Activated naive CD8-positive, alpha-beta T cell treated with anti-CD3 and anti-CD28 coated beads, Interleukin-2, amount 10 ng/mL, durations not matched to agents 7 days and 5 days (primary cell): ENCODE measurements at places on chromosomes 13 and 19.

DNA sequence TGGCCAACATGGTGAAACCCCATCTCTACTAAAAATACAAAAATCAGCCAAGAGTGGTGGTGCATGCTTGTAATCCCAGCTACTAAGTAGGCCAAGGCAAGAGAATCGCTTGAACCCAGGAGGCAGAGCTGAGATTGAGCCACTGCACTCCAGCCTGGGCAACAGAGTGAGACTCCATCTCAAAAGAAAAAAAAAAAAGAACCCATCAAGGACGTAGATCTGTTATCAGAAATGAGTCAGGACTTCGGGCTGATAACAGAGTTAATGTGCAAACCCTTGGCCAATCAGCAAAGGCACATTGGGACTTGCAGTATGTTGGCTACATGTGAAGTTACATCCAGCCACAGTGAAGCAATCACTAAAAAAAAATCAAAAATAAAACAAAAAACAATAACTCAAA, 4.8 kb upstream of the LGALS7B start:
- no peak for DNase-seq

GRCh38 chr13:24068472-24068871, 92.0 kb upstream of the SPATA13 start:
- DNase-seq: no peak

DNA sequence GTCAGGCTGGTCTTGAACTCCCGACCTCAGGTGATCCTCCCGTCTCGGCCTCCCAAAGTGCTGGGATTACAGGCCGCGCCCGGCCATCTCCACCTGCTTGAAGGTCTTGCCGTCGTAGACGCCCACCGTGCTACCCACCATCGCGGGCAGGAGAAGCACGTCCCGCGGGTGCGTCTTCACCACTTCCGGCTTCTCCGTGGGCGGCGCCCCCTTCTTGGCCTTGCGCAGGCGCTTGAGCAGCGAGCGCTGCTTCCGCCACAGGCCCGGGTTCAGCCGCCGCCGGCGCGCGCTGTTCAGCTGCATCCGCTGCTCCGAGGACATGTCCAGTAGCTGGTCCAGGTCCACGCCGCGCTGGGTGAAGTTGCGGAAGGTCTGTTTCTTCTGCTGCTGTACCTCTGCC, 21.6 kb downstream of the EFNA2 start:
- DNase-seq: no peak

GRCh38 chr19:56905631-56906150, 65.2 kb upstream of the PEG3 start:
- DNase-seq: no peak

DNA sequence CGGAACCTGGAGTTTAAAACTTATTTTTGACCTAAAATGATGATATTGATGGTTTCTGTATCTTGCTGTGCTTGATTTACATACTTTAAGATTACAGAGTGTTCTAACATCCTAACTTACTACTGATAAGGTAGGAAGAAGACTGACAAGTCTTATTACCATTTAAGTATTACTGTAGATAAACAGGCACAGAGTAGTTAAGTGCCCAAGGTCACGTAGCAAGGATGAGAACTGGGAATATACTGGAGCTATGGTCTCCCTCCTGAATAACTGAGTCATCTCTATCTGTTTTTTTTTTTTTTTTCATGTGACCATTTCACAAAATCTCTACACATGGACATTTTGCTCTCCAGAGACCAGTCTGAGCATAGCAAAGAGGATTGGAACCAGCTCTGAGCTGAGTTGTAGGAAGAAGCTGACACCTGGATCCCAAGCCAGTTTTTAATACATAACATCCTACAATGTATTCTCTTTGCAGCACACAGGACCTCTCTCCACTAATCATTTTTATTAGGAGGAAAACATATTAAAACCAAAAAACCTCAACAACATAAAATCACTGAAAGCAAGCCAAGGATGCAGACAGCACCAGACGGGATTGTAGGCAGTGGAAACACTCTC, 173.5 kb downstream of the DNAJC15 start:
- no peak for DNase-seq

GRCh38 chr19:3108775-3109174, 14.6 kb downstream of the GNA11 start:
- DNase-seq: peak; percentile 70

DNA sequence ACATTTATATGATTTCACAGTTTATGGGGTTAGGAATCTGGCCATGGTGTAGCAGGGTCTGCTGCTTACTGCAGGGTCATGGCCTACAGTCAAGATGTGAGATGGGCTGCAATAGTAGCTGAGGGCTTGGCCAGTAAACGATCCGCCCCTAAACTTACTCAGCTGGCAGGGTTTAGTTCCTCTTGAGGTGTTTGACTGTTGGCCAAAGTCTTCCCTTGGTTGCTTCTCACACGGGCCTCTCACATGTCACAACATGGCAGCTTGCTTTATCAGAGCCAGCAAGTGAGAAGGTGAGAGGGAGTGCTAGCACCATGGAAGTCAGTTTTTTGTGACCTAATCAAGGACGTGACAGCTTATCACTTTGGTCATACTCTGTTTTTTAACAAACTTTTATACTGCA, 77.1 kb downstream of the DNAJC3 start:
- DNase-seq: no peak

GRCh38 chr19:7603919-7604318, 8.3 kb downstream of the CAMSAP3 start:
- DNase-seq: no peak

GRCh38 chr13:74184283-74184682, 50.1 kb upstream of the KLF12 start:
- no peak for DNase-seq
